ENCODE measurements at places on chromosomes 4 and X.

DNA sequence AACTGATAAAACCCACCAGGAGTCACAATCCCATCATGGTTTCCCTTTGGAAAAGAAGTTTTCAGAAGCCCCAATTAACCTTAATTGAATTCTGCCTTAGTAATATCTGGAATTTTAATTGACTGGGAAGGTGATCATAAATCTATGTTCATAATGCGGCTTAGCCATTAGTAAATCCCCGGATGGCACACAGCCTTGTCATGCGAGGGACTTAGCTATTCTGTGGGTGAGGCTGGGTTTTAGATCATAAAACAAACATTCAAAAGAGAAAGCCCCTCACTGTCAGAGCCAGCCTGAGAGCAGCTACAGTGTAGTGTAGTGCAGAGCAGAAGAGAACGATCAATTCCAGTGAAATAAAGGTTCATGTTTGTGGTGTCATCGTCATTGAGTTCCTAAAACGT lies 124.0 kb upstream of the NOCT start:
- no peak overlapping the region for H3K4me3 ChIP-seq
- H3K36me3 ChIP-seq, result no peaks in the 10 kb centered on the region
- no peak for DNase-seq
- H3K27me3 ChIP-seq, result peaks cover 6% of the 10 kb centered on the region
- H3K4me1 ChIP-seq, result no peaks in the 10 kb centered on the region
- H3K27ac ChIP-seq, result no peak overlapping the region

DNA sequence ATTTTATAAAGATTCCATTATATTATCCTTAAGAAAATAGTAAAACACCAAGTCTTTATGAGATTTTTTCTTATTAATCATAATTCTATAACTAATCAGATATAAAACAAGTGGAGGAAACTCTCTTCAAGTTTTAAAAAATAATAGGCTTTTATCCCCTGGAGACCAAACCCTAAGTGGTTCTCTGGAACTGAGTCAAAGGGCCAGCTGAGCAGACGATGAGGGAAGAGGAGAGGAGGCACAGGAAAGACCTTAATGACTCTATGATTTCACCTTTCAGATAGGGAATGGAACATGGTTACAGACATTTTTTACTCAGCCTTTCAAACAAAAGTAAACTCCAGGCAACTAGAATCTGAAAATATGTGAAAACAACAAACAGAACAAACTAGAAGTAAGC lies 201.8 kb downstream of the SLC39A8 start:
- H3K36me3 ChIP-seq, result no peaks in the 10 kb centered on the region
- H3K27ac ChIP-seq, result no peak overlapping the region
- H3K4me1 ChIP-seq, result no peaks in the 10 kb centered on the region
- DNase-seq, result no peak
- no peak overlapping the region for H3K4me3 ChIP-seq

- no peak overlapping the region for H3K27ac ChIP-seq
- H3K27me3 ChIP-seq, result peaks cover 10% of the 10 kb centered on the region
- DNase-seq, result no peak
- no peaks in the 10 kb centered on the region for H3K36me3 ChIP-seq
Observed at GRCh38 chrX:16120431-16120830, 2.9 kb upstream of the GRPR start.

GRCh38 chrX:56762220-56762619 lies 33.2 kb downstream of the NBDY start:
- no peaks in the 10 kb centered on the region for H3K27me3 ChIP-seq
- peak overlapping the region; percentile 98 for H3K27ac ChIP-seq
- H3K4me1 ChIP-seq, result peaks cover 50% of the 10 kb centered on the region
- H3K36me3 ChIP-seq, result peaks cover 1% of the 10 kb centered on the region
- DNase-seq, result no peak
- H3K4me3 ChIP-seq, result peak overlapping the region; percentile 76

GRCh38 chr4:125507141-125507540 lies 192.4 kb downstream of the FAT4 start:
- no peaks in the 10 kb centered on the region for H3K4me1 ChIP-seq
- H3K27me3 ChIP-seq, result no peaks in the 10 kb centered on the region
- DNase-seq, result no peak
- H3K4me3 ChIP-seq, result no peak overlapping the region
- H3K27ac ChIP-seq, result no peak overlapping the region

- no peak for DNase-seq
- peaks cover 10% of the 10 kb centered on the region for H3K27me3 ChIP-seq
- no peaks in the 10 kb centered on the region for H3K36me3 ChIP-seq
Observed at GRCh38 chr4:78308517-78308916, 243.1 kb upstream of the ANXA3 start.

GRCh38 chr4:1029529-1029928 lies 18.1 kb downstream of the FGFRL1 start:
- no peaks in the 10 kb centered on the region for H3K27me3 ChIP-seq
- peaks cover 12% of the 10 kb centered on the region for H3K4me1 ChIP-seq
- H3K36me3 ChIP-seq, result peaks cover 4% of the 10 kb centered on the region

- peaks cover 35% of the 10 kb centered on the region for H3K4me1 ChIP-seq
- peak within 1 kb of the TSS; percentile 87 for H3K4me3 ChIP-seq
- peak within 1 kb of the TSS; percentile 78 for H3K27ac ChIP-seq
- peaks cover 4% of the 10 kb centered on the region for H3K27me3 ChIP-seq
Observed at GRCh38 chrX:56232221-56233082, at the start of gene KLF8. KLF8 (plus strand) TSS chrX:56232356; CDS start chrX:56233335, 979 bp downstream.

Measured in activated T-helper 1 cell treated with anti-CD3 and anti-CD28 coated beads, Interleukin-12 subunit alpha, Interleukin-12 subunit beta, Interleukin-2, Interleukin-4 antibody, amounts not matched to agents 30 ng/mL and 10 ng/mL and 1 ng/mL, durations not matched to agents 14 hours and 24 hours and 36 hours (primary cell).